ENCODE measurements at places on chromosomes 13 and 19.

DNA sequence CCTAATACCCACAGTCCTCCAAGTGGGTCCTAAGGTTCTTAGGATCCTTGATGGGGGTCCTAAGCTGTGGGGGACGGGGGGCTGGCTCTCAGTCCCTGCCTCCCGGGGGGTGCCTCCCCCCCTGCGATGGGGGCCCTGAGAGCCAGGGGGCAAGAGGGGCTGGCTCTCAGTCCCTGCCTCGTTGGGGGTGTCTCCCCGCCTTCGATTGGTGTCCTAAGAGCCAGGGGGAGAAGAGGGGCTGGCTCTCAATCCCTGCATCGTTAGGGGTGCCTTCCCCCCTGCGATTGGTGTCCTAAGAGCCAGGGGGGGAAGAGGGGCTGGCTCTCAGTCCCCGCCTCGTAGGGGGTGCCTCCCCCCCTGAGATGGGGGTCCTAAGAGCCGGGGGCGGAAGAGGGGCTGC, 37.0 kb downstream of the SLC25A30 start:
- DNase-seq = no peak

DNA sequence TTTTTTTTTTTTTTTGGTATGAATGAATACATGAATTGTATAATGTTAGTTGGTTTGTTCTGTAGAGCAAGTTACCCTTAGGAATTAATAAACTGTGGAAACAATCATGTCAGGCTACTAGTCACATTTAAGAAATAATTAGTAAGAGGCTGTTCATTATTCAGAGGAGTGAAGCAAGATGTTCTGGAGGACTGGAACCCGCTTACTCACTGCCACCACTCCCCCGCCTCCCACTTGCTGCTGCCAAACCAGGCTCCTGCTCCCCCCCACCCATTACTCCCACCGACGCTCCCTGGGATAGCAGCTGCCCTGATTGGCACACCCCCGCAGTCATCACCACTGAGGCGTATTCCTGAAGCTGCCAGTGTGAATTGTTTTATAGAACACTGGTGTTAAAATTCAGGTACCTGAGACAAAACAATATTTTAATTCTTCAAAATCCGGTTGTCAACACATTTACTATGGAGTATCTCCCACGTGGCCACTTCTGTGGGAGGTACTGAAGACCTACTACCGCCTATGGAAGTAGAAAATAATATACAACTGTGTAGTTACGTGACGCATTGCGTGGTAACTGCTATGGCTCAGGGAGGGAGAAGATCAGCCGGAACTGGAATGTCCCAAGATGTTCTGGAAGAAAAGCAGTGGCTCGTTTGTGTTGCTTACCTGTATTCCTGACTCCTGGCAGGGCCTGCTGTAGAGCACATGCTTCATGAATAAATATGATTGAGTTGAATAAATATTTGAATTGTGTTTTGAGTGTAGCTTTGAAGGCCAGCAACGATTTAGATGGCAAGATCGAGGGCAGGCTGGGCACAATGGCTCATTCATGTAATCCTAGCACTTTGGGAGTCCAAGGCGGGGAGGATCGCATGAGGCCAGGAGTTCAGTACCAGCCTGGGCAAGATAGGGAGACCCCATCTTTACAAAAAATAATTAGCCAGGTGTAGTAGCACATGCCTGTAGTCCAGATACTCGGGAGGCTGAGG, 1.7 kb downstream of the DPY19L3 start:
- DNase-seq = no peak

DNA sequence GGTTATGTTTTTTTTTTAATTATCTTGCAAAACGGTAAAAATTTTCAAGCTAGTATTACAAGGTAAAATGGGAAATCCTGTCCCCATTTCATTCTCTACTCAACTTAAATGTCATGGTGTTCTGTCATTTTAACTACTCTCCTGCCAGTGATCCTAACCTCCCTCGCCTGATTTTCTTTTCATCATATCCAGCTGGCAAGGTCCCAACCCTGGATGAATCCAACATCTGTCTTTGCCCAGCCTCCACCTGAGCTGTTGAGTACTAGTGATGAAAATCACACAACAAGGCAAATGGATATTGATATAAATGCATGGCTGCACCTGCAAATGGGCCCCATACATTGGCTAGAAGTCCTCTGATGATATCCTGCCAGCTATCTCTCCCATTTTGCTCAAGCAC, 6.9 kb upstream of the CDK8 start:
- no peak for DNase-seq

DNA sequence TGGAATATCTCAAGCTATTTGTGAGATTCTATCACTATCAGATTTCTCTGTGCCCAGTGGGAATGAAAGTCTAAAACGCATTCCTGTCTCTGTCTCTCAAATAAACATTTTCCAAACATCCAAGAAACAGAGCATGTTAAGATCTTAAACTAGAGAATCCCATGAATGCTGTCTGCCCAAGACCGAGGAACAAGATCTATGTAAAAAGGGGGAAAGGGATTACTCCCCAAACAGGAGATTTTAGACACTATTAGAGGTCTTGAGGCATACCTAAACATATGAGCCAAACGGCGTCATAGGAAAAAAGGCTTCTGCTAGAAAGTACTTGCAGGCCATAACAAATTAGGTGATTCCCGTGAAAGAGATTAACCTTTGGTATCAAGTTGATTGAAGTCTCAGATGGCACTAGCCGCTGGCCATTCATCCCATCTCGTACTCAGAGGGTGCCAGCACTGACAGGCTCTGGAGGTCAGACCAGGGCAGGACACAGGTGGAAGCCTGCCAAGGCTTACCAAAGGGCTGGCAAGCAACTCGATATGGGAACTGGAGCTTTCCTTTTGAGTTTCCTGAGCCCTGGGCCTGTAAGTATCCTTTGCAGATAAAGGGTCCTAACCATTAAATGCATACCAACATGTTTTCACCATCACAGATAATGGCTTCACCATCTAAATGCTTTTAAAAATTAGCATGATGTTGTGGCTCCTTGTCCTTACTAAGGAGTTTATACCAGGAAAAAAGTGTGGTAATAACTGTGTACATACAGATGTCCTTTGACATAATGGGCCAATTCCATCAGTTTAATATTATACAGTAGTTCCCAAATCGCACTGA, 225.2 kb downstream of the FOXO1 start:
- no peak for DNase-seq

Measured in GM12865 (cell line).